HS-27A (cell line): ENCODE measurements at places on chromosomes 4 and X.

DNA sequence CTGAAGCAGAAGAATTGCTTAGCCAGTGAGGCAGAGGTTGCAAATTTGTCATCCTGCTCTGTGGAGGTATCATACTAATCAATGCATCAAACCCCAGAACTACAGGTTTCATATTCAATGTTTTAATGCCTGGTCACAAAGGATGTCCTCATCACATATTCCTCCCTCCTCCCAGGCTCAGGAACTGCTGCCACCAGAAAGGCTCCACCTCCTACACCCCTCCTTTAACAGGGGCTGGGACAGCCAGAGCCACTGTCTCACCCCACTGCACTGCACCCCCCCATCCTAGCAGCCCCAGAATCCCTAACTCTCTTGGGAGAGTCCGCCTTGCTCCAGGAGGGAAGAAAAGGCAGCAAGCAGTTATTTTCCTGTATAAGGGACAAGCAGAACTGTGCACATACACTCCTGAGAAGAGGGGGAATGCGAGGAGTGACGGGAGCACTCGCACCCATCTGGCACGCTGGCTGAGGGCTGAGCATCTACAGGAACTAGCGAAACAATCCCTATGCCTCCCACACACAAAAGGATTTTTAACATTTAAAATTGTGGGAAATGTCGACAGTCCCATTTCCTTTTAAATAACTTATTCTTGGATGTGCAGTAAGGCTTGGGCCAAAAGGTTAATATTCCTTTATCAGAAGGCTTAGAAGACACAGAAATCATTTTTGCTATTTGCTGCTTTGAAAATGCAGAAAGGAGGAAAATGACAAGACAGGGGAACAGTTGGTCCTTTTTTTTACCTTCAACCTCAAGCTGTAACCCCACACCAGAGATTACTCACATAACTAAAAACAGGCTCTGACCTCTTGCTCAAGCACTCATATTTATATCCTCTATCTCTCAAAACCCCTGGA is 27.8 kb downstream of the CD99L2 start:
- DNase-seq: no peak

DNA sequence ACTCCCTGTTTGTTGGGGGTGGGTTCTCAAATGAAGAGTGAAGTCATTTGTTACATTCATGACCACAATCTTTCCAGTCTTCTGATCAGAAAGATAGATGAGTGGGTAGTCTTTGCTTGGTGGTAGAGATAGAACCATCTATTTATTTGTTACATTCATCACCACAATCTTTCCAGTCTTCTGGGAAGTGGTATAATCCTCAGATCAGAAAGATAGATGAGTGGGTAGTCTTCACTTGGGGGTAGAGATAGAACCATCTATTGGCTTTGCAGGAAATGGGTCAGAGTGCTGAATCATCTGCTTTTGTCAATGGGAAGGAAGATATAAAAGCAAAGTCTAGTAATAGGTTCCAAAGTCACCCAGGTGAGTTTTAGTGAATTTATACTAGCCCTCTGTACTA is 64.2 kb upstream of the EPGN start:
- no peak for DNase-seq

- no peak for DNase-seq
These were observed at the start of gene ASB9 for GRCh38 chrX:15269618-15270521. TSS of gene ASB9 (minus strand) at chrX:15270083. CDS start at chrX:15269874, 209 bp downstream.

GRCh38 chr4:156593464-156593863 is 378.1 kb downstream of the PDGFC start:
- no peak for DNase-seq

GRCh38 chrX:31168551-31168950 is 96.7 kb upstream of the FTHL17 start:
- DNase-seq: no peak

- DNase-seq: no peak
These were observed 342.8 kb downstream of the DMD start for GRCh38 chrX:32868524-32868895.

- peak; percentile 22 for DNase-seq
These were observed 18.6 kb upstream of the RNF128 start for GRCh38 chrX:106707771-106708454.

DNA sequence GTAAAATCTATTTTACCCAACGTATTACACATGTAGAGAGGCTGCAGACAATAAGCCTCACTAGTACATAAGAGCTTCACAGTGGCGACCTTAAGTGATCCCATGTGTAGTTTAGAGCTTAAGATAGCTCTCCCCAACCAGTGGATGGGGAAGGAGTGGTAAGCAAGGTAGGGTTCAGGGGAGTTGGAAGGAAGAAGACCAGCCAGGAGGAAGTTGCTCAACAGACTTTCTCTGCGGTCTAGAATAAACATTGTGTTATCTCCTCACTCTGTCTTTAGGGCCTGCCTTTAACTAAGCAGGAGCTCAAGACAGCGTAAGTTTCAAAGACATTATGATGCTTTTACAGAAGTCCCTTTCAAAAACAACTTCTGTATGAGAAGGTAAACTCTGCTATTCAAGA is 16.8 kb downstream of the MEPE start:
- no peak for DNase-seq
